ENCODE measurements at places on chromosomes 6 and 20.

DNA sequence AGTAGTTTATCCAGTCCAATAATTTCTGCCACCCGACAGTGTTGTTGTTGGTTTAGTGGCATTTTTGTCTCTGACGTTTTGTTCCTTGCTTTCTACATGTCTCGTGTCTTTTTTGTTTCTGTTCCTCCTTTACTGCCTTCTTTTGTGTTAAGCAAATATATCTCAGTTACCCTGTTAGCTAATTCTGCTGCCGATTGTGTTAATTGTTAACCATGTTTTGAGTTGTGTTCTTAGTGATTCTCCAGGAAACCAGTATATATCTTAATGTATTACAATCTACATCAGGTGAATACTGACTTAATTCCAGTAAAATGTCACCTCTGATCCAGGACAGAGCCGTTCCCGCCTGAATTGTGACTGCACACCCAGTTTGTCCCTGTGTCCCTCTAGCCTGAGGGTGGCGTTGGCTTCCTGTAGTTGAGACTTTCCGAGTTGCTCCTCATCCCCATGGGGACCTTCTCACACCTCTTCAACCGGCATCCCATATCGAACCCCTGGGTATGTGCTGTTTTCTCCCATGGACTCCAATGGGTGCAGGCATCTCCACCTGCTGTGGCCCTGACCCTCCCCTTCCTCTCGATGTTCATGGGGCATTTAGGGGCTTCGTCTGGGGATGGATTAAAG lies 35.8 kb upstream of the BHLHE23 start:
- DNase-seq: no peak

- DNase-seq: no peak
Observed at GRCh38 chr20:35912881-35913280, 41.4 kb downstream of the SCAND1 start.

- no peak for DNase-seq
Observed at GRCh38 chr6:139367810-139368351, 6.6 kb downstream of the CITED2 start.

DNA sequence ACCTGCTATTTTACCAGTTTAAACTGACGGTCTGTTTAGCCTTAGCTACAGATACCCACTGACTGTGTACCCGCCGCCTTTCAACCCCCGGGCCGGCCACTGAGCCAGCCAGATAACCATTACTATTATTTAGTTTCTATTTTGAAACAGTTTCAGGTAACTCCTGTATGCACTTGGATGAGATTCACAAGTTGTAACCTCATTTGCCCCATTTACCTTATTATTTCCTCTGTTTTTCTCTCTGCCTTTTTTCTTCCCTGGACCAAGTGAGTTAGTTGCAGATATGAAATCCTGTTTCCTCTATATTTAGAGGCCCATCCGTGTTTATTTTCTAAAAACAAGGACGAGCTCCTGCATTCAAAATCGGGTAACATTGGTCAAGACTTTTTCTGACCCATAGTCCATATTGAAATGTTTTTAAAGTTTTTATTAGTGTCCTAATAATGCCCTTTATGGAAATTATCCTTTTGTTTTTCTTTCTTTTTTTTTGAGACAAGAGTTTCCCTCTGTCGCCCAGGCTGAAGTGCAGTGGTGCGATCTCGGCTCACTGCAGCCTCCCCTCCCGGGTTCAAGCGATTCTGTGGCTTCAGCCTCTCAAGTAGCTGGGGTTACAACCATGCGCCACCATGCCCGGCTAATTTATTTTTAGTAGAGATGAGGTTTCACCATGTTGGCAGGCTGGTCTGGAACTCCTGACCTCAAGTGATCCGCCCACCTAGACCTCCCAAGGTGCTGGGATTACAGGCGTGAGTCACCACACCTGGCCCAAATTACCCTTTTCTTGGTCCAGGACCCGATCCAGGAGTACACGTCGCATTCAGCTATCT lies 767 bp downstream of the AP5S1 start:
- DNase-seq: no peak

GRCh38 chr6:41644297-41644879 lies 6.1 kb downstream of the MDFI start:
- peak; percentile 77 for DNase-seq

DNA sequence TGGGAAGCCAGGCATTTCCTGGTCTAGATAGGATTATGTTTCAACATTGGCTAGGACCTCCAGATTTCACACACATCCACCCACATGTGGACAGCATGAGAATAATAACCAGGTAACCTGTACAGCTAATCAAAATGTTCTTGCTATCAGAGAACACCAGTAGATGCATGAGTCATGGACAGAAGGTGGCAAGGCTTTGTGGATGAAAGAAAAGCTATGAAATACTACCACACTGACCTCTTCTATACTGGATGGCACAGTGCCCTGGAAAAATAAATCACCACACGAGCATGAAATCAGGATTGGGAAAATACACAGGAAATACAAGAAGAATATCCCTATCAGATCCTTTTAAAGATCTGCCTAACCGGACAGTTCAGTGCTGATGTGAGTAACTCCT lies 113.0 kb downstream of the GMDS start:
- peak; percentile 45 for DNase-seq

DNA sequence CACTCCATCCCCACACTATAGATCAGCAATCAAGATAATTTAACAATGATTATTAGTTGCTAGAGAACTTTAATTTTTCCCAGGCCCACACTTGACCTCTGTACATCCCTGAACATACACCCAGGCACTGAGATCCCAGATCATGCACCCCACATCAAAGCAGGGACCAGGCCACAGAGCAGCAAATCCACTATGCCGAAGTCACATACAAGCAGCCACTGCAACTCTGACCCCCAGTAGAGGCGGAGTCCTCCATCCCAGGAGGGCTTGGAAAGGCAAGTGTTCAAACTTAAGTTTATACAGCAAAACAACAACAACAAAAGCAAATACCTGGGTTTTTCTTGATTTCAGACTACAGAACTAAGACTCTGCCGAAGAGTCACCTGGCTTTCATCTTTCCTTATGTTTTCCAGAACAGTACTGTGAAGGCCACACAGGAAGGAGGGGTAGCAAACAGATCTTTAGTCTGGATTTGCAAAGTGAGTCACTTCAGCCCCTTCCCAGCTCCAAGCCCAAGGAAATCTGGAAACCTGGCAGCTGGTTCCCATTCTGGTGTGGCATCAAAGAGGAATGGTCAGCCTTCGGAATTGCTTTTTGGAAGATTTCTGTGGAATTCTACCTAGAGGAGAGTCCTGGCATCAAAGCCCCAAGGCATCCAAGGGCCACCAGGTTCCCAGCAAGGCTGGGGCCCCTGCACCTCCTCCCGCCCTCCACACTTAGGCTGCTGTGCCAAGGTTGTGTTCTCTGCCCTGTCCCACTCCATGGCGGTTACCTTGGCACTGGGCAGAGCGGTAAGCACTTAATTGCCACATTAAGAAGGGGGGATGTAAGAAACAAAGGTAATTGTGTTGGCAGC lies 7.3 kb downstream of the JAG1 start:
- DNase-seq: no peak

DNA sequence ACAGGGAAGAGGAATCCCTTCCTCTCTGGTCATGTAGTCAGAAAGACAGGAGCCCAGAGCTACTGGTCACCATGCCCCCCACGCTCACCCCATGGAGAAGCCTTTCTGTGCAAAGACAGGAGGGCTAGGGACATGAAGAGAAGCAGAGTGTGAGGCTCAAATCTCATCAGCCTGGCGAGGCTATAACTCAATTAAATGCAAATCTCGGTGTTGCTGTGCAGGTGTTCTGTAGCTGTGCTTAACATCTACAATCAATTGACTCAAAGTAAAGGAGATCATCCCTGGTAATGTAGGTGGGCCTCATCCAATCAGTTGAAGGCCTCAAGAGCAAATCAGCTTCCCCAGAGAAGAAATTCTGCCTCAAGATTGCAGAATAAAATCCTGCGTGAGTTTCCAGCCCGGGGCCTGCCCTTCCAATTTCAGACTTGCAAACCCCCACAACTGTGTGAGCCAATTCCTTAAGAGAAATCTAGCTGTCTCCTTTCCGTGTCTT lies 64.4 kb downstream of the CHMP4B start:
- no peak for DNase-seq

All from epithelial cell of esophagus (primary cell).